ENCODE measurements at places on chromosomes 1 and 21.

- peak; percentile 36 for DNase-seq
Observed at GRCh38 chr1:199854686-199855321, 172.7 kb upstream of the NR5A2 start.

GRCh38 chr1:88662723-88663122 lies 21.4 kb upstream of the PKN2 start:
- DNase-seq: no peak

GRCh38 chr1:29482991-29483390 lies 246.7 kb downstream of the PTPRU start:
- no peak for DNase-seq

- no peak for DNase-seq
Observed at GRCh38 chr21:14530592-14530991, 15.5 kb downstream of the SAMSN1 start.

DNA sequence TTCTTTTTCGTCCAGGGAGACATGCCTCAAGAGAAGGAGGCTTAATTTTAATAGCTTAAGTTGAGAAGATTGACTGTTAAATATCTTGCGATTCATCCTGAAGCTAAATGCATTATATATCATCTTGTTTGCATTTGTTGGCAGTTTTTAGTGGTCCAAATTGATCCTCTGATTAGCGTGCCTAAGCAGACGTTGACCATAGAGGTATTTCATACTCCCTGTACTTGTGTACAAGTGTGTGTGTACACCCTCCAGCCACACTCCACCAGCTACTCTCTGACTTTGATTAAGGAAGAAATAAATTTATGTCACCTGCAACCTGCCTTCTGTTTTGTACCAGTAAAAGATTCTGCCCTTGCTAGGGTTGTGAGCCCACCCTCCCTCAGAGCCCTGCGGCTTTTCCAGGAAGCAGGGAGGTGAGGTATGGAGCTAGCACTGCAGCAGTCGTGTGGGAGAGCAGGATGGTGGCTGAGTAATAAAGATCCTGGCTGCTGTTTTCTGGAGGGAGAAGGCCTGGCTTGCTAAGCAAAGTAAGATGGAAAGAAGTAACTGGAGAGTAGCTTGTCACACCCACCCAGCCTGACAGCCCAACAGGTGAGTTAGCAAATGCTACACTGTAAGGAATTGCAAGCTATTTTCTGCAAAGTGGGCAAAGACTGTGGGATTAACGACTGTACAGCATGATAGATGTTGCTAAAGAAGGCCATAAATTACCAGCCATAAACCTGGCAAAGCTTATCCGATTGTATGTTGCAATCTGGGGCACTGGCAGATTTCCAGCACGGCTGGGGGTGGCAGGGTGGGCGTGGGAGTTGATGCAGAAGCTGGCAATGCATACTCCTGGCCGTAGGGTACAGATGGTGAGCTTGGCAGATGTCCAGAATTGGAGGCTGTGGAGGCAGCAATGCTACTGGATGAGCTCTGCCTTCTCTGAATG lies 170.2 kb downstream of the TNR start:
- peak; percentile 41 for DNase-seq

- no peak for DNase-seq
Observed at GRCh38 chr1:165355139-165355976, 1.2 kb downstream of the LMX1A start.

GRCh38 chr1:66403007-66403731 lies 130.8 kb upstream of the SGIP1 start:
- DNase-seq: no peak

All from RWPE1 (cell line).